Activated CD4-positive, alpha-beta memory T cell treated with anti-CD3 and anti-CD28 coated beads for 36 hours (primary cell): ENCODE measurements at places on chromosomes 11 and 22. TPM values are rescaled to one million over a fixed set of nuclear protein-coding genes. Genes with fewer than 3 reads are reported as not detected.
A peak's percentile ranks its signal among the peaks of the same experiment; 100 is the strongest.

DNA sequence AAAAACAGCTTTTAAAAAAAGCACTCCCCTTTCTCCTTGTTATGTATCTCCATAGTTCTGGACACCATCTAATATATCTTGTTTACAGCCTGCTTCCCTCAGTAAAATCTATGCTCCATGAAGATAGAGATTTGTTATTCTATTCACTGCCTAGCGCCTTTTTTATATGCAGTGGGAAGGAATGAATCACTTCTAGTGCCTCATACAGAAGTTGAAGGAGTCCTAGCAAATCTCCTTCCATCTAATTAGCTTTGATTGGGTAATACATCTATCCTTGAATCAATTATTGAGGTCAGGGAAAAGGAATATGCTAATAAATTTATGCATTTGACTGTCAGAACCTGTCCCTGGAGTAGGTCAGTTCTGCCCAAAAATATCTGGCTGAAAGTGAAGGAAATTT lies 25.8 kb downstream of the SPA17 start:
- DNase-seq: no peak

GRCh38 chr11:128244871-128245270 lies 342.5 kb downstream of the ETS1 start:
- no peak for DNase-seq

- no peak for DNase-seq
Measured at GRCh38 chr11:63641727-63642126, 27.5 kb upstream of the PLAAT3 start.

- no peak for DNase-seq
Measured at GRCh38 chr11:80855426-80855825, 1414.6 kb upstream of the TENM4 start.

- DNase-seq: no peak
Measured at GRCh38 chr11:101456812-101457211, 127.0 kb downstream of the TRPC6 start.

GRCh38 chr22:50274311-50274710 lies 4.1 kb upstream of the MAPK11 start:
- DNase-seq: peak; percentile 65

DNA sequence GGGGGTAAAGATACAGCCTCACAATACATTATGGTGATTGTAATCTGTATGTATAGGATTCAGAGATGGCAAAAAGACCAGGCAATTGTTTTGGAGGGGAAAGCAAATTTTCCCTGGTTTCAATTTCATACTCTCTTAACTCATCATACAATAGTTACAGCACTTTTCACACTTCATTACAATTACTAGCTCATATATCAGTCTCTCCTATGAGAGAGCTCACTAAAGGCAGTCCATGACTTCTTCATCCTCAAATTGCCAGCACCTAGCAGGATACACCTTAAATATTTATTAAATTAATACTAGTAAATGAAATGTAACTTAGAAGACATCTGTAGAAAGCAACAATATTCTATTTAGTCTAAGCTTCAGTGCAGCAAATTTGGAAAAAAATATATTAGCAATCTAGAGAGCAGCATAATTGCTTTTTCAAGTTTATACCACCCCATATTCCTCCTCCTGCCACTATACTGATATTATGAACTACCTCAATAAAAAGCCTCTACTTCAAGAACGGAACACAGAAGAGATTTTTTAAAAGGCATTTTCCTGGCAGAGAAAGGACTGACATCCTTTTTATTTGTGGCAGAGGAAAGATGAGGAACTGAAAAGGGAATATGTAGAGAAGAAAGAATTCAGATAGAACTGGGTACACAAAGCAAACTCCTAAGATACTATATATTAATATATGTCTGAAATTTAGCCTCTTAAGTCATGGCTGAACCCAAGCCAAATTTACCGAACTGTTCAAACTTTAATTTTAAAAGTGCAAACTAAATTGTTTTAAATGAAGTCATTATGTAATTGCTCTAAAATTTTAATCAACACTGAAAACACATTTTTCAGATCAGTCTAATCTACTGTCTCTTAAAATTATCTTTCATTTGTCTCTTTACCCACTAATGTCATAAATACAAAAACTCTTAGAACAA lies 27.7 kb downstream of the PICALM start:
- no peak for DNase-seq

Gene NUP160
- total RNA-seq: 68.0 TPM
